Stimulated activated CD8-positive, alpha-beta memory T cell treated with anti-CD3 and anti-CD28 coated beads, Interleukin-12 subunit alpha, Interleukin-12 subunit beta, amount 100 ng/mL, for 4 hours (primary cell): ENCODE measurements at places on chromosomes 4 and X.

DNA sequence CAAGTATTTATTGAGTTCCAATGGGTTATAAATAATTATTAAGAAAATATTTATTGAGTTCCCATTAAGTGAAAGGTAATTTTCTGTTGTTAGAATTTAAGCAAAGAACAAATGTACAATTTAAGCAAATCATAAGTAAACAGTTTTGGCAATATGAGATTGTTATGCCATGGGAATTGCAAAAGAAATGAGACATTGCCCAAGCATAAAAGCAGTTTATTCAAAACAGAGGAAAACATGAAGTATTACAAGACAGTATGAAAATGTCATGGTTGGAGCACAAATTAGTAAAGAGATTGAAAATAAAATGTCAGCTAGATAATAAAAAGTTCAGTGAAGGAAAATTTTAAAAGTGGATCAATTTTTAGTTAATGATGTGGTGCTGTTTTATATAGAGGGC is 706.1 kb upstream of the EPHA5 start:
- no peak for DNase-seq

DNA sequence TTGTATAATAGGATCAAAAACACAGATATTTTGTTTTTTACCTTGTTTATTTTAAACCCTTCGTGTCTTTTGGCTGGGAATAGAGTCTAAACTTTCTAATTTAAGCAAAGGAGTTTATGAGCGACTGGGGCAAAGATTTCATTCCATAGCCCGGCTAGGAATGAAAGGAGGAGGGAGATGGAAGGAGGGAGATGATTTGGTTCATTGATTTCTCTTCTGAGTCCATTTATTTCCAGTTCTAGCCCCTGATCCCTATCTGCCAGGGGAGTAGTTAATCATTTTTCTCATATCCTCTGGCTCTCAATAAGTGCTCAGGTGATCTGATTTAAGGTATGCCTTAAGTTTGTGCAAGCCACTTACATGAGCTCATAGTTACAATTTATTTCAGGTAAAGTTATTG is 120.0 kb downstream of the SPRY1 start:
- DNase-seq = no peak

GRCh38 chr4:5142726-5143125 is 91.4 kb downstream of the STK32B start:
- DNase-seq = no peak

DNA sequence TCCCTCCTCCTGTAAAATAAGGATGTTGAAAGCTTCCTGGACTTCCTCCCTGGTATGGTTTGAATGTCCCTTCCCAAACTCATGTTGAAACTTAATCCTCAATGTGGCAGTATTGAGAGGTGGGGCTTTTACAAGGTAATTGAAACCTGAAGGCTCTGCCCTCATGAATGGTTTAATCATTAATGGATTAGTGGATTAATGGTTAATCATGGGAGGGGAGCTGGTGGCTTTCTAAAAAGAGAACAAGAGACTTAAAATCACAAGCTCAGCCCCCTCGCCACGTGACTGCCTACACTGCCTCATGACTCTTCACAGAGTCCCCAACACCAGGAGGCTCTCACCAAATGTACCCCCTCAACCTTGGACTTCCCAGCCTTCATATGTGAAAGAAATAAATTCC is 124.6 kb upstream of the ANXA3 start:
- no peak for DNase-seq

- no peak for DNase-seq
These were observed 23.3 kb upstream of the NPNT start for GRCh38 chr4:105871997-105872396.

- no peak for DNase-seq
These were observed 150.9 kb upstream of the ANK2 start for GRCh38 chr4:112898357-112899141.

- no peak for DNase-seq
These were observed 17.5 kb upstream of the JAKMIP1 start for GRCh38 chr4:6217716-6218381.

DNA sequence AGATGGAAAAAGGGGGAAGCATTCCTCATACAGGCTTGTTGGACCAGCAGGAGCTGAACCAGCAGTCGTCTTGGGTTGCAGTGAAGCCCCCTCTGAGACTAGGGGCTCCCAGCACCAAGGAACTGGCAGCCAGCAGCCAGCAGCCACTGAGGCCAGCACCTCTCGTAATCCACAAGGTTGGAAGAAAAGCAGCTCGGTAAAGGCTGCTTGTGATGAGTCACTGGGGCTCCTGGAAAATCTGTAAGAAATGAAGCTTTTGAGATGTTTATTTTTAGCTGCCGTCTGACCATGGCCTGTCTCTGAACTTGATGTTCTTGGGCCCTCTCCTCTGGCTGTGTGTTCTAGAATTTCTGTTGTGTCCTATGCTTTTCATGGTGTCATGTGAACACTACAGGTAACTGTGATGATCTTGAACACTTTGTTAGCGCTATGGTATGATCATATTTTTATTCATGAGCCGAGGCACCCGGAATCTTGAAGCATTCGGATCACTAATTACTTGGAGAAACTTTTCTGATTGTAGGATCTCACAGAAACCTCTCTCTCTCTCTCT is 18.6 kb downstream of the CLCN4 start:
- no peak for DNase-seq

GRCh38 chr4:65646136-65646535 is 24.2 kb downstream of the EPHA5 start:
- DNase-seq = no peak

DNA sequence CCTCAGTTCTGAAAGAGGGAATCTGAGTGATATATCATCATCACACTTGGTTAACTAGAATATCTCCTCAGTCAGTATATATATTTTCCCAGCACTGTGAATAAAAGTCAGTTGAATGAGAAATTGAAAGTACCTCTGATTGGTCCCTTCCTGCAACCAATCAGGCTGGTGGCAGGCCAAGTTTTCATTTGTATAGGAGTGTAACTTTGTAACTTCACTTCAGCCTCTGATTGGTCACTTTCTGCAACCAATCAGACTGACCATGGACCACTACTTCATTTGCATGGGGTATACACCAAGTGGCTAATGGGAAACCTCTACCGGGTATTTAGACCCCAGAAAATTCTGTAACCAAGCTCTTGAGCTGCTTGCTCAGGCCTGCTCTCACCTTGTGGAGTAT is 2.0 kb upstream of the PGK1 start:
- DNase-seq = no peak

DNA sequence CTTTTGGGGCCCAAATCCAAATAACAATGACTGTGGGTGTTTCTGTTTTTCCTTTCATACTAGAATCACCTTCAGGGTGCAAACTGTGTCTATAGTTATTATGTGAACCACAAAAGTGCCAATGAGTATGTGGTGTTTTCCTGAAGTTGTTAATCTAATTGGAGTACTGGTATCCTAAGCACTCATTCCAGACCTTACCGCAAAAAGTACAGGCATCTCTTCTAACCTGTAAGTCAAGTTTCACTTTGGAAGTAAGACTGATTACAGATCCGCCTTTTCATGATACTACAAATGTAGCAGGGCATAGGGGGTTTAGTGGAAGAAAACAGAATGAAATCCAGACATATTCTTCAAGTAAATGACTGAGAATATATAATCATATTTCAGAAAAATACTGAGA is 16.1 kb downstream of the COQ2 start:
- no peak for DNase-seq

DNA sequence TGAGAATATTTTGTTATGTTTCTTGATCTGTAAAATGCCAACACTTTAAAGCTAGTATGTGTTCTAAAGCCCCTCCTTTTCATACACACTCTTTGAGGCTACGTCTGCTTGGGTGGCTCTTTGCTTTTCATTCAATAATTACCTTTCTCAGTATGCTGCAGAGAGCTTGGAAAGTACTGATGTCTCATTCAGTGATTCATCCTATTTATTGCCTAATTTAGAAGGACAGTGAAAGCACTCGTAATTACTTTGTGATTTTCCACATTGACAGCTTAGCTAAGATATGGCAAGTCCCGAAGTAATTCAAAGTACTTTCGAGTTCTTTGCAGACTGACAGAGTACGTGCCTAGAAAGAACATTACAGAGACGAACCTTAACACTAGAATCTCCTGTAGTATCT is 57.2 kb downstream of the BMP15 start:
- DNase-seq = no peak

GRCh38 chrX:130299279-130300009 is 30.7 kb upstream of the ZNF280C start:
- no peak for DNase-seq

GRCh38 chr4:53908661-53909078 is 155.7 kb downstream of the CHIC2 start:
- no peak for DNase-seq

DNA sequence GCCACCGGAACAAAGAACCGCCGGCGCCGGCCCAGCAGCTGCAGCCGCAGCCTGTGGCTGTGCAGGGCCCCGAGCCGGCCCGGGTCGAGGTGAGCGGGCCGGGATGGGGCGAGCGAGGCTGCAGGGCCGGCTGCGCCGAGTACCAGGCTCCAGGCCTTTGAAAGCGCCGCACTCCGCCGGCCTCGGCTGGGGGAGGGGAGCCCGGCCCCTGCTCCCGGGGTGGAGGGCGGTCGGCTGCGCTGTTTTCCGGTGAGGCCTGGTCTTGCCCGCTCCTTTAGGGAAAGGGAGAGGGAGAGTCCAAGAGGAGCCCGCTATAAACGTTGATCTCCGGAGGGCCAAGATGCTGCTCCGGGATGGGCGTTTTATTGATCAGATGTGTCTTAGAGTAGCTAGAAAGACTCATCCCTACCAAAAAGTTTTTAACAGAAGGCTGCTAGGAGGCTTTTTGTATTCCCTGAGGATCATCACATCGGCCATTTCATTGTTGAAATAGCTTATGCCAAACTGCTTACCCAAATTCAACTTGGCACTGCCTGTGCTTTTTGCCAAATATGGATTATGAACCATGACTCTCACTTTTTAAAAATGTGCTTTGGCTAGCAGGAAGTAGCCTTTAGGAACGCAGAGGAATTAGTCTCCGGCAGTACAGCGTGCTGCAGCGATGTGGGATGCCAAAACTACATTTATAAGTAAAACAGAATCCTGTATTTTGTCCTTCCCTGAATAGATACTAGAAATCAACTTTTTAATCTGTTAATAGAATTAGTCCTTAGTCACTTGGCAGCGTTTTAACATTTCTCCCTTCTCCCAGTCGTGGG is 760 bp downstream of the TMEM165 start:
- peak; percentile 2 for DNase-seq
